Tibial artery (tissue), 4 donors: ENCODE measurements at places on chromosomes 7 and 10.
A peak's percentile ranks its signal among the peaks of the same experiment; 100 is the strongest.

GRCh38 chr10:88913127-88913526 lies 33.1 kb downstream of the STAMBPL1 start:
- H3K4me1 ChIP-seq = no peaks in the 10 kb centered on the region
- no peaks in the 10 kb centered on the region for H3K36me3 ChIP-seq
- H3K4me3 ChIP-seq = no peak overlapping the region
- no peak overlapping the region for H3K27ac ChIP-seq
- H3K27me3 ChIP-seq = no peaks in the 10 kb centered on the region

DNA sequence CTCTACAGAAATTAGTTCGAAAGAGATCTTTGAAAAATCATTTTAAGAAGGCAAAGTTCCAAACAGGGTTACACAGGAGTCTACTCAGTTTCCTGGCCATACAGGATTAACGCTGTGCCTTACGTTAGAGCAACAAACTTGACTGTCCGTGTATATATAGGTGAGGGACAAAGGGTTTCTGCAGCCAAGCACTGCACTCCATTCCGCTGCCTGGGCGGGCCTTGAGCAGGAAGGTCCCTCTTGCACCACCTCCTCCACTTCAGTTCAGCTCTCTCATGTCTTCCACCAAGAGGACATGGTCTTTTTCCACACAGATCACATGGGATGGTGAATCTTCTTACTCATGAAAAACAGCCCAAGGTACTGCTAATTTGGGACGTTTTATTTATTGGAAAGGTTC lies 43.2 kb downstream of the MCMBP start:
- H3K27ac ChIP-seq = no peak overlapping the region
- peaks cover 85% of the 10 kb centered on the region for H3K36me3 ChIP-seq
- no peaks in the 10 kb centered on the region for H3K27me3 ChIP-seq
- DNase-seq = no peak
- H3K4me1 ChIP-seq = no peaks in the 10 kb centered on the region

DNA sequence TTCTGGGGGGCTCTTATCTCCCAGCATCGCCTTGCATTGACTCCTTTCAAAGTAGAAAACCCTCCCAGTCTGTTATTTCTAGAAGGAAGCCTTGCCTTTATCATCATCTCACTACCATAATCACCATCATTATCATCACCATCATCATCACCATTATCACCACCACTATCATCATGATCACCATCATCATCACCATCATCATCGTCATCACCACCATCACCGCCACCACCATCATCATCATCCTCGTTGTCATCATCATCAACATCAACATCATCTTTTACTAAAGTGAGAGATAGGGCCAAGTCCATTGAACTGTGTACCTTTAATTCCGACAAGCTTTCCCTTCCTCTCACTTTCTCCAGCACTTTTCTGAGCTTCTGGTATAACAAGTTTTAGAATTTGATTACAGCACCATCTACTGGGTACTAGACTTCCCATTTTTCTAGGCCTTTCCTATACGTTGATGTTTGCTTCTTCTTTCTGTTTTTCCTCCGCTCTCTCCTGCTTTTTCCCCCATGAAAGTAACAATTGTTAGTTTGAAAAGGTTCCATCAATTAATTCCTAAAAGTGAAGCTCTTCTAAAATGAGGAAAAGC lies 226.4 kb downstream of the BUB3 start:
- H3K27me3 ChIP-seq = no peaks in the 10 kb centered on the region
- H3K27ac ChIP-seq = no peak overlapping the region
- H3K36me3 ChIP-seq = no peaks in the 10 kb centered on the region
- no peak for DNase-seq

GRCh38 chr10:125398270-125398669 lies 237.9 kb upstream of the CTBP2 start:
- peaks cover 5% of the 10 kb centered on the region for H3K27me3 ChIP-seq
- DNase-seq = no peak
- H3K27ac ChIP-seq = no peak overlapping the region

DNA sequence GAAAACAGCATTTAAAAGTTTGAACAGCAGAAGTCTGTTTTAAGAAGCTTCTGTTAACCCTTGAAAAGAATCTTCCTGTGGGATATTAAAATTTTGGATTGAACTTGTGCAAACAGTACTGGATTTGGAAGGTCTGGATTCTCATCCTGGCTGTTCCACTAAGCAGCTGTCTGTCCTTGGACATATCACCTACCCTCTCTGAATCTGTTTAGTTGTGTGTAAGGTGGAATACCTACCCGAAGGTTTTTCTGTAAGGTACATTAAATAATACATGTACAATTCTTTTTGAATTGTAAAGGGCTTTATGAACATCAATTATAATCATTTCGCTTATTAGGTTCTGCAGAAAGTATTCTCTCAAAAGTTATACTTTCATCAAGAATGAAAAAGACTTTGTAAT lies 2.2 kb downstream of the PDCD4 start:
- no peak overlapping the region for H3K27ac ChIP-seq
- peak overlapping the region; percentile 98 for H3K4me3 ChIP-seq
- peaks cover 7% of the 10 kb centered on the region for H3K4me1 ChIP-seq
- no peak for DNase-seq
- H3K27me3 ChIP-seq = no peaks in the 10 kb centered on the region
- H3K36me3 ChIP-seq = peaks cover 6% of the 10 kb centered on the region

- H3K27me3 ChIP-seq = no peaks in the 10 kb centered on the region
- no peak overlapping the region for H3K4me3 ChIP-seq
- peak; percentile 41 for DNase-seq
- no peaks in the 10 kb centered on the region for H3K36me3 ChIP-seq
Measured at GRCh38 chr10:128061306-128062300, 64.6 kb downstream of the MKI67 start.

GRCh38 chr7:94001396-94001795 lies 2.8 kb downstream of the BET1 start:
- H3K27ac ChIP-seq = no peak overlapping the region
- no peaks in the 10 kb centered on the region for H3K27me3 ChIP-seq
- DNase-seq = no peak
- no peak overlapping the region for H3K4me3 ChIP-seq

GRCh38 chr7:111987115-111987826 lies 218.9 kb downstream of the DOCK4 start:
- no peaks in the 10 kb centered on the region for H3K27me3 ChIP-seq
- DNase-seq = no peak
- H3K27ac ChIP-seq = peak overlapping the region; percentile 3

- DNase-seq = no peak
- H3K4me3 ChIP-seq = no peak overlapping the region
- no peak overlapping the region for H3K27ac ChIP-seq
Measured at GRCh38 chr7:120916121-120916520, 34.5 kb upstream of the ING3 start.

DNA sequence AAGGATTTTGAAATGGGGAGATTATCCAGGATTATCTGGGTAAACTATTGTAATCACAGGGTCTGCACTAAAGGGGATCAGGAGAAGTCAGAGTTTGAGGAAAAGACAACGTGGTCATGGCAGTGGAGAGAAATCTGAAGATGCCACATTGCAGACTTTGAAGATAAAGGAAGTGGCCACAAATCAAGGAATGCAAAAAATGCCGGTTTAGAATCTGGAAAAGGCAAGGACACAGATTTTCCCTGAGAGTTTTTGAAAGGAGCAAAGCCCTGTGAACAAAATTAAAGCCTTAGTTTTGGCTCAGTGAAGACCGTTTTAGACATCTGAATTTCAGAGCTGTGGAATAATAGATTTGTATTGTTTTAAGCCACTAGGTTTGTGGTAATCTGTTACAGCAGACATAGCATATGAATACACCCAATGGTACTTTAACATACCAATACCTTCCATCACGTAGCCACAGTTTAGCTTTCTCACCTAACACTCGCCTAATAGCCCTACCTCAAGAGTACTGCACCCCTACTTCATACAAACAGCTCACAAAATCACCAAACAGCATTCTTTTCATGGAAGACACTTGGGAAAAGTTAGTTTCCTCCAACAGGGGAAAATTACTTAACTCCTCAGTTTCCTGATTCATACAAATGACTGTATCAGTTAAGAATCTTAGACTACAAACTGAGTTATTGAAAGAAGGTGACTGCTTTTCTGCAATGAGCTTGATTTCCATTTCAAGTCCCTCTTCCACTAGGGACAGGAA lies 446.5 kb downstream of the INHBA start:
- H3K36me3 ChIP-seq = no peaks in the 10 kb centered on the region
- no peak overlapping the region for H3K27ac ChIP-seq
- no peak for DNase-seq
- no peaks in the 10 kb centered on the region for H3K27me3 ChIP-seq
- no peaks in the 10 kb centered on the region for H3K4me1 ChIP-seq

DNA sequence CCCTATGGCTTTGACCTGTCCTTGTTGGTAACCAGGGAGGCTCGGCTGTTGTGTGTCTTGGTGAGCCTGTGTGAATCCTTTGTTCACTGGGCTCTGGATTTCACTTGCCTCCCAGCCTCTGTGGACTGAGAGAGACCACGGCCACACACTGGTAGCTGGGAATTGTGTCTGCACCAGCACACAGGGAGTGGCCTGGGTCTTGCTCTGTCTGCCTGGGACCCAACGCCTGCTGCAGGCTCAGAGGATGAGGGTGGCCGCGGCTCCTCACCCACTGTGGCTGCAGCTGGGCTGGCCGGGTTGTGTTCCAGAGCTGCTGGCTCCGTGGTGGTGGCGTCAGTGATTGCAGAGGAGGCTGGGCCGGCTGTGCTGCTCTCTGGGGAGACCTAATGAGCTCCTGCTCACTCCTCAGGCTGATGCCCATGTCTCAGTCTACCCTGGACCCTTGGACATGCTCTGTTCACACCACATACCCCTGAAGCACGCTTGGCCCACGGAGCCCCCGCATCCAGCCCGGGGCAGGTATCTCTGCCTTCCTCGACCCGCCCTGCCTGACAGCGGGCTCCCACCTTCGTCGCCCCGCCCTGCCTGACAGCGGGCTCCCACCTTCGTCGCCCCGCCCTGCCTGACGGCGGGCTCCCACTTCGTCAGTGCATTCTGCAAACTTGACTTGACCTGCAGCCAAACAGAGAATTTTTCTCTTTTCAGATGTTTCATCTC lies 328.5 kb downstream of the ADARB2 start:
- H3K4me3 ChIP-seq = no peak overlapping the region
- H3K36me3 ChIP-seq = no peaks in the 10 kb centered on the region
- DNase-seq = peak; percentile 55
- H3K27ac ChIP-seq = no peak overlapping the region
- no peaks in the 10 kb centered on the region for H3K27me3 ChIP-seq
- H3K4me1 ChIP-seq = no peaks in the 10 kb centered on the region

GRCh38 chr10:4062072-4062471 lies 277.1 kb upstream of the KLF6 start:
- no peak overlapping the region for H3K4me3 ChIP-seq
- no peak for DNase-seq
- H3K27ac ChIP-seq = peak overlapping the region; percentile 77
- no peaks in the 10 kb centered on the region for H3K27me3 ChIP-seq

GRCh38 chr10:102678068-102678400 lies 33.8 kb downstream of the TRIM8 start:
- H3K27ac ChIP-seq = no peak overlapping the region
- no peaks in the 10 kb centered on the region for H3K36me3 ChIP-seq
- peaks cover 31% of the 10 kb centered on the region for H3K4me1 ChIP-seq
- H3K4me3 ChIP-seq = no peak overlapping the region
- no peaks in the 10 kb centered on the region for H3K27me3 ChIP-seq
- no peak for DNase-seq

- no peak overlapping the region for H3K27ac ChIP-seq
- no peaks in the 10 kb centered on the region for H3K4me1 ChIP-seq
- no peak for DNase-seq
- no peak overlapping the region for H3K4me3 ChIP-seq
- H3K36me3 ChIP-seq = no peaks in the 10 kb centered on the region
Measured at GRCh38 chr7:33590916-33591315, 314.4 kb upstream of the BMPER start.

GRCh38 chr10:86961481-86962091 lies 3.2 kb downstream of the SNCG start:
- no peak overlapping the region for H3K4me3 ChIP-seq
- H3K4me1 ChIP-seq = peaks cover 71% of the 10 kb centered on the region
- peak; percentile 20 for DNase-seq
